Iris pigment epithelial cell (primary cell): ENCODE measurements at places on chromosomes 6 and 20.

GRCh38 chr20:50555662-50556061 lies 45.5 kb downstream of the PTPN1 start:
- no peak for DNase-seq

- DNase-seq = peak; percentile 61
Measured at GRCh38 chr20:58691773-58692578, 624 bp upstream of the NPEPL1 start.

DNA sequence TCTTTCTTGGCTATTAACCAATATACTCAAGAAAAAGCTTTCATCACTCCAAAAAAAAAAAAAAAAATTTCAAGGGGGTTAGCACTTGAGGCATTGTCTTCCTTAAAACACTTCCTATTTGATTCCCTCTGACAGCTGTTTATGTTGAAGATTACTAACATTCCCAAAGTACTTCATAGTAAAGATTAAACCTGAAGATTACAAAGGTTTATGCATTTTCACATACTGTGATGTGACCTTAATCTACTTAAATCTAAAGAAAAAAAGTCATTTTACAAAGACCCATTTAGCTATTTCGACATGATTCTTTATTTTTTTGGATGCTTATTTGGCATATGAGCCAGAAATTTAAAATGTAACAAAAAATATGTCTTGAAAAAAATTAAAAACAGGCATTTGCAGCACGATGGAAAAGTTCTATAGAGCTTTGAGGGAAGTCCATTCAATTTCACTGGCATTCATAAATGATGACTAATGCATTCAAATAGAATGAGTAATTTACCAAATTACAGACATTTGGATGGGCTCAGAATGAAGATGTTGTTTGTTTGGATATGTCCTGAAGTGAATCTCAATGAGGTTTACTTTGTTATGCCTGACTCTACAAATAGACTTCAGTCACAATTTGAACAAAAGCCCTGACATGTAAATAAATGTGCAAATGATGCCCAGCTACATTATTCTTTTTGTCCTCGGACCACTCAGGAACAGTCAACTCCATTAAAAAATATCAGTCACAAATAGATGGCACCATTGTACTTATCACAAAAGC lies 674.6 kb upstream of the MARCKS start:
- DNase-seq = peak; percentile 86

- DNase-seq = peak; percentile 14
Measured at GRCh38 chr6:130696806-130697205, 130.4 kb upstream of the SMLR1 start.

GRCh38 chr6:99614430-99615186 lies 8.0 kb downstream of the PRDM13 start:
- no peak for DNase-seq

DNA sequence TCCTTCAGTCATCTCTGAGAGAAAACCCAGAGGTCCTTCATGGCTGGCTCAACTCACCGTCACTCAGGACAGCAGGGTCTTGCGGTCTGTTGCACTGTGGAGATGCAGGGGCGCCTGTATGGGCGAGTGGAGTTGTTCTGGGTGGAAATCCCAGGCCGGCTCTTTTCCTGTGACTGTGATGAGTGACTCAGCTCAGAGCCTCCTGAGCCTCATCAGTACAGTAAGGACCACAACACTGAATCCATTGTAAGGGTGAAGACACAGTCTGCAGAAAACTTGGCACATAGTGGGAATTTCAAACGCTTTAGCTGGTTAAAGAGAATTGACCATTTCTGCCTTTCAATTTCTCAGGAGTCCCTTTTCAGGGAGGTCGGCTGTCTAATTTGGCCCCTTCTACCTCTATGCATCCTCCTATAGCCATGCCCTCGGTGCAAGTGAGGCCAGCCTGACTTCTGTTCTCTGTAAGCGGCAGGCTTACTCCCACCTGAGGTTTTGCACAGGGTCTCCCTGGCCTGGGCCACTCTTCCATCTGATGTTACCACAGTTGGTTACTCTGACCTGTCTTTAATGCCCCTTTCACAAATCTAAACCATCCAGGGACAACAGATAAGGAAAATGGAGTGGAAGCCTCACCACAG lies 35.5 kb upstream of the TBXT start:
- DNase-seq = no peak

GRCh38 chr6:14727494-14728395 lies 518.1 kb upstream of the JARID2 start:
- no peak for DNase-seq

GRCh38 chr20:43959079-43959919 lies 44.6 kb downstream of the TOX2 start:
- peak; percentile 29 for DNase-seq

DNA sequence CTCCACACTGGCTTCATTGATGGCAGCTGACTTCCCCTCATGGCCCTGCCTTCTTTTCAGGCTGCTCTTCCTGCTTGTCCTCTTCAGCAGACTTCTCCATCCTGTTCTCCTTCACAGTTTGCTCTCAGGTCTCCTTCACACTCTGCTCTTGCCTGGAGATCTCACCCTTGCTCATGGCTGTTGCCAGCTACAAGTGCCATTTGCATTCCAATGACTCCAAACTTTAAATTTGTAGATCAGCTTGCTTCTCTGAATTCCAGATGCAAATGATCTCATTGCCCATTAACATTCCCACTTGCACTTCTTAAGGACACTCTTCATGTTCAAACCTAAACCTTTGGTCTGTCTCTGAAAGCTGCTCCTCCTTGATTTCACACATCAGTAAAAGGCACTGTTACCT lies 343.0 kb downstream of the QKI start:
- DNase-seq = no peak

GRCh38 chr6:154359161-154359574 lies 2.6 kb upstream of the IPCEF1 start:
- no peak for DNase-seq

GRCh38 chr6:114524081-114524480 lies 181.3 kb upstream of the HS3ST5 start:
- no peak for DNase-seq

DNA sequence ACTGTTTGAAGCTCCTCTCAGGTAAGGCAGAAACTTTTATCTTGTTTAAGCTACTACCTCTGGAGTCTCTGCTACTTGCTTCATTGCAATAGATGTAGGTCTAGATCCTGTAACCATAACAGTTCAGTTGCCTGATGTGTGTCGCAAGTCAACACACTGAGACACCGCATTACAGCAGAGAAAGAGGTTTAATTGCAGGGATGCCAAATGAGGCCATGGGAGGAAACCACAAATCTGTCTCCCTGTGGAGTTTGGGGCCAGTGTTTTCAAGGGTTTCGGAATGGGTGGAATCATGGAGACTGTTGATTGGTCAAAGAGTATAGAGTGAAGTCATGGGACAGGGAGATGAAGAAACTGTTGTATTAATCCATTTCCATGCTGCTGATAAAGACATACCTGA lies 57.1 kb upstream of the RBM24 start:
- DNase-seq = no peak

GRCh38 chr20:20465252-20465651 lies 97.3 kb downstream of the INSM1 start:
- DNase-seq = no peak

- no peak for DNase-seq
Measured at GRCh38 chr6:20630136-20630535, 95.9 kb downstream of the CDKAL1 start.

DNA sequence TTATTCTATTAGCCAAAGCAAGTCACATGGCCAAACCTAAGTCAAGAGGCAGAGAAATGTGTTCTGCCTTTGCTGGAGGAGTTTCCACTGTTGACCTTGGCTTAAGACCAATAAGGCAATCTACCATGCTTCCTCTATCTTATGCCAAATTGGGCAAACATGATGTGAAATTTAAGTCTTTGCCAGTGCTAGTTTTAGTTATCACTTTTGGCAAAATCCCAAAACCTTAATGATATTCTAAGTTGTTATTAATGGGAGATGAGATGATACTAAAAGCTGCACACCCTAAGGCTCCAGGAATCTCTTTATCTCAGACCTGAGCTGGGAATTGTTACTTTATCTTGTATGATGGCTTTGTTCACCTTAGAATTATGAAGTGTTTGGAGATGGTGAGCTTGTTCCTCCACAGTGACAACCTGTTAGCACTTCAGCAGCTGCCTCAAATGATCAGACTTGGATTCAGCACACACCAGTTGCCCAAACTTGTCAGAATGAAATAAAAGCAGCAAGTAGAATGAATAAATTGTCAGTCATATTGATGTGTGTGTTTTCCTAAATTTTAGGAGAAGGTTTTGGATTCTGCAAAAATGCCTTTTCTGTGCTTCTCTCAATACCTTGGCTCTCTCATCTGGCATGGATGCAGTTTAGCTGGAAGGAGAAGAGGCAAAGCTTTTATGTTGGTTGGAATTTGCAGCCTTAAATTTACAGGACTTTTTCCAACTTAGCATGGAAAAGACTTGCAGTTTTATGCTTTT lies 49.3 kb downstream of the RIN2 start:
- DNase-seq = peak; percentile 56

- DNase-seq = no peak
Measured at GRCh38 chr6:149474108-149474935, 10.5 kb downstream of the ZC3H12D start.

DNA sequence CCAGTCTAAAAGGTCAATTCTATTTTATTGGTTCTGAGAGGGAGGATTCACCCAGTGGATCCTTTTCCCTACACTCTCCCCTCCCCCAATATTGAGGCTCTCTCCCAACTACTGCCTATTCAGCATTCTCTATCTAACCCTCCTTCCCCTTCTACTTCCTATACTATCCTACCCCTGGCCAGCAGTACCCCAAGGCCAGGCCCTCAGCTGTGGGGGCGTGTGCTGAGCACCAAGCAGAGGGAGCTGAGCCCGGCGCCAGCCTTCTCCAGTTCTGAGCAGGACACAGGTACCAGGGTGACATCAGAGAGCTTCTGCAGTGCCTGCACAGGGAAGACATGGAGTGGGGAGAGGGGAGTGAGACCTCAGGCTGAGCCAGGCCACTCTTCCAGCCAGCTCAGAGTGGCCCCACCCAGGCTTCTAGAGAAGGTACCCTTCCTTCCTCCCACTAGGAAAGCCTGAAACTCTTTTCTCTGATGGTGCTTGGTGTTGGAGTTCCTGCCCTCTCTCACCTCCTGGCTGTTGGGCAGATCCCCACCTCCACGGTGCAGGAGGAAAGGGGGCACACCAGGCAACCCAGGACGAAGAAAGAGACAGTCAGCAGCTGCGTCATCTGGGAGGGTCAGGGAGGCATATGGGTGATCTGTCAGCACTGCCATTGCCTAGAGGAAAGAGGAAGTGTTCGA lies 1.9 kb downstream of the DDAH2 start:
- no peak for DNase-seq

DNA sequence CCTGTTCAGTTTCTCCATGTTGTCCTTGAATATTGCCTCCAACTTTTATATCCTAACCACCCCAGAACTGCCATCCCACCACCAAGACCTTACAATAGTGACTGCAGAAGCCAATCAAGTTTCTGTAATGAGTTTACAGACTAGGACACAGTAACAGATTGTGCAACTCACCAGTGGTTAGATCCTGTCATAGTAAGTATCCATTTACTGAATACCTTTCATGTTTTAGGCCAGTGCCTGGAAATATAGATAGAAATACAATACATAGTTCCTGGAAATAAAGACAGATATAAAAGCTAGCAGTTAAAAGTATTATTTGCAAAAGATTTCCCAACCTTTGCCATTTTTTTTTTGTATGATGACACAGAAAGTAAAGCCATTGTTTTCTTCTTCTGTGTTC lies 471.8 kb upstream of the BTBD3 start:
- peak; percentile 82 for DNase-seq

DNA sequence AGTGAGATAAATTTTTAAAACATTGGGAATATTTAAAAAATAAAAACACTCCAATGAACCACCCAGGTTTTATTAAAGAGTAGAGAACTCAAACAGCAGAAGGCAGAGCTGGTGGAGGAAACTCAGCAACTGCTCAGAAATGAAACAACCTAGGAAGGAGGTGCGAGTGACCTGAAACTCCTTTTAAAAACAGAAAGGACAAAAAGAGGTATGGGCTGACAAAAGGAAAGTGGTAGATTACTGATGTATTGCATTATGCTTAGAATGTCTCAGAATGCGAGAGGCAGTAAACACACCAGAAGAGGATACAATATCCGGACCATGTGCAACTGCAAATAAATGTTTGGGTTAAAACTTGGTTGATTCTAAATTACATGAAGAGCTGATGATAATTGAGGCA lies 97.6 kb downstream of the ESR1 start:
- DNase-seq = no peak

- no peak for DNase-seq
Measured at GRCh38 chr6:99189823-99190721, 159.4 kb downstream of the FAXC start.

DNA sequence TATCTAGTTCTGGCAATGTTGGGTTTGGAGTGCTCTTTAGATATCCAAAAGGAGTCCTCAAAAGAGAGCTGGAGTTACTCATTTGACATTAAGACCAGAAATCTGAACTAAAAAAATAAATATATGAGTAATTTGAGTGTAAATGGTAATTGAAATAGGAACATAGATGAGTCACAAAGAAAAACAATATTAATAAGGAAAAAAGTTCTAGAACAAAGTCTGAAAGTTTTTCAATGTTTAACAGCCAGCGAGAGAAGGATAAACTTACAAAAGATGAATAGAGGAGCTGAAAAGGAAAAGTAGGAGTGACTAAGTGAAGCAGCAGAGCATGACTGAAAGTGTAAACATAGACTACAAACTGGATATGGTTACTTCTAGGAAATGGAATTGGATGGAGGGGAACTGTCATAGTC lies 46.8 kb downstream of the EPM2A start:
- peak; percentile 77 for DNase-seq

DNA sequence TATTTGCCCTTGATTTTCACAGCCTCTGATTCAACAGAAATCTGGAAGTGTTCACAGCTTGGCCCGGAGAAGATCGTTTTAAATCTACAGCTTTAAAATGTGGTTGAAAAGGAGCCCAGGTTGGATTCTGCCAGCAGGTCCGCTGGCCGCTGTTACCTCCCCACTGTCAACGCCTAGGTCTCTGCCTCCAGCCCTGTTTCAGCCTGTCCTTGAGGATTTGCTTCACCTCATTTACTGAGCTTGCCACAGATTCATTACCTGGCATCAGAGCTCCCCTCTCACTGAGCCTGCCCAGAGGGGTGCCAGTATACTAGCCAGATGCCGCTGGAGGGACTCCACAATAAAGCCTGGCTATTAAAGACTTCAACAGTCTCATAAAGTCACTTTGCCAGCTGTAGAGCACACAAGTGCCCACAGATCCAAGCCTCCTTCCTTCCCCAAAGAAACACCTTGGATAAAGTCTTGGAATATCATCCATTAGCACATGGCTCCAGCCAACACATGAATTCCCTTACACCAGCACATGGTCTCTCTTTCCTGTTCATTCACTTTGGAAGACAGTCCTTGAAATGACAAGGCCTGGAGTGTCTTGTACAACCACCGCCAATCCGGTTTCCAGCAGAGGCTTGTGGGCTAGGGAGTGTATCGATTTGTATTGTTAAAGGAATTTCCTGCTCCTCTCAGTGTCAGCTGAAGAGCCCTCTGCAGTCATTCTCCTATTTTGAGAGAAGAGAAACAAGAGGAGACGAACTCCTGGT lies 9.5 kb upstream of the NR2E1 start:
- DNase-seq = no peak

DNA sequence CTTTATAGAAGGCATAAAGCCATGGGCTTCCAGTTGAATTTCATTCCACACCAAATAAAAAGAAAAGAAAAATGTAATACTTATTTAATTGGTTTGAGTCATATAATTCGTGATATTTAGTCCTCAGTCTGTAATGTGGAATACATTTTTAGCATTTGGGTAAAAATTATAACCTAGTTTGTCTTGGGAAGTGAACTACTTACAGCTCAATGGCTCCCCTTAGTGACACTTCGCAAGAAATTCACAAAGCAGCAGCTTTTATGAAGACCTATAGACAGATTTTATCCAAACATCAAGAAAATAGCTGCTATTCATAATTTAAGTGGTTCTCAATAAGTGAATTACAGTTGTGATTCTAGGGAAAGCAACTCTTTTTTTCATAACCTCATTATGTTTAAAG lies 72.1 kb downstream of the RSPO3 start:
- DNase-seq = peak; percentile 68
